ENCODE measurements at places on chromosomes 11 and 22.

GRCh38 chr11:43576803-43577521 is 103.6 kb upstream of the HSD17B12 start:
- DNase-seq, result peak; percentile 10

GRCh38 chr11:104944076-104944475 is 24.3 kb downstream of the CASP4 start:
- no peak for DNase-seq

DNA sequence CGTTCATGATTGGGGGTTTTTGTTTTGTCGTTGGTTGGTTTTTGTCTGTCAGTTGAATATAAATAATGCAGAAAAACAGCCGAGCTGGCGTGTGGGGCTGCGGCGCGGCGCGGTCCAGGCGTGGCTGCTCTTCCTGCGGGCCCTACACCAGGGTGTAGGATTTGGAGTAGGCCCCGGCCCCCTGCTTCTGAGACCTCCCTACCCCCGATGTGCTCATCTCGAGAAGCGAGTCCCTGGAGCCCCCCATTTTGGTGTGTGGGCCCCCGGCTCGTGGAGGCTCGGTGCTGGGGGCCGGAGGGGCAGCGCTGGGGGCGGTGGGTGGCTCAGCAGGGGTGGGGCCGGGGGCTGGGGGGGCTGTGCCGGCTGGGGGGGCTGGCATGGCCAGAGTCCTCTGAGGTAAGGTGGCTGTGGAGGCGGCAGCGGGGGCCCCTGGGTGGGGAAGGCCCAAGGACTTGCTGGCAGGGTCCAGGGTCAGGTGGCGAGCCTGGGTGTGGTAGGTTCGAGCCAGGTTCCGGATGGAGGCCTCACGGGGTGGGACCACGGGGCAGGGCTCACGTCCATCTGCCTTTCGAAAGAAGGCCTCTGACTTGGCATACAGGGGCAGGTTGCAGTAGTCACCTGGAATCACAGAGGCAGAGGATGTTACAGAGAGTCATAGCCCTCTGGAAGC is 100.7 kb downstream of the CEP164 start:
- no peak for DNase-seq

GRCh38 chr11:134358856-134359490 is 27.2 kb downstream of the GLB1L2 start:
- no peak for DNase-seq

DNA sequence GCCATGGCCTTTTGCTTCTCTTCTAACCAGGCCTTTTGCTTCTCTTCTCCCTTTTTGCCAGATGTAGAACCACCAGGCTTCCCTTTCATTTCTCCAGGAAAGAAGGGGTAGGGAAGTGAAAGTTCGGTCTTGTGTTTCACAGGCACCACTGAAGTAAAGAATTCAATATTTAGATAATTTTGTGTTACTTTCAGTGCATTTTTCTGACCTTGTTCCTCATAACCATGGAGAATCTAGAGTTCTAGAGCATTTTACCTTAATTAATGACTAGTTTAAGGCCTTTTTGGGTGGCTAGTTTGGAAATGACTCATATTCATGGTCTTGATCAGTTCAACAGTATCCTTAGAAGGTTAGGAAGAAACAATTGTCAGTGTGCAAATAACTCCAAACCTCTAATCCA is 22.7 kb downstream of the GRAMD1B start:
- DNase-seq, result no peak

- no peak for DNase-seq
These were observed 98.6 kb downstream of the KIAA1671 start for GRCh38 chr22:25051073-25051472.

DNA sequence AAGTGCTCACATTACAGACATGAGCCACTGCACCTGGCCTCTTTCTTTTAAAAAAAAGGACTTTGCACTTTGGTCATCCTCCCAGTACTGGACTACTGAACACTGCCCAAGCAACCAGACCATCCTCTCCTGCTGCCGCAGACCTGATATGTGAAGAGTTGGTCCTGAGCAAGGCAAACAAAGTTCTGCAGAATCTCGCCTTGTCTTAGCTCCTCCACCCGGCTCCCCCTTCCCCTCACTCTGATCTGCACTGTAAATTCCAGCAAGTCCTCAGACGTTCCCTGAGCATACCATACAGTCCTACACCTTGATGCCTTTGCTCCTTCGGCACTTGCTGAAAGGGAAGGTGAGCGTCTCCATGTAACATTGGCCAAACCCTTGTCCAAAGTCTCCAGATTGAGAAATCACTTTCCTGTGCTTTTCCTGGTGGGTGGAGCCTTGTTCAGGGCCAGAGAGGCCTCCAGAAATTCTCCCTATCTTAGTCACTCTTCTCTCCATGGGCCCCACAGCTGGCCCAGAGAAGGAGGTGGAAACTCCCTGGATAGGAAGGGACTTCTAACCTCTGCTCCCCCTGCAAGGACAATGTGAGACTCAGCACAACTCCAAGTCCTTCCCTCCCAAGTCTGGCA is 47.0 kb upstream of the TIMP3 start:
- no peak for DNase-seq

DNA sequence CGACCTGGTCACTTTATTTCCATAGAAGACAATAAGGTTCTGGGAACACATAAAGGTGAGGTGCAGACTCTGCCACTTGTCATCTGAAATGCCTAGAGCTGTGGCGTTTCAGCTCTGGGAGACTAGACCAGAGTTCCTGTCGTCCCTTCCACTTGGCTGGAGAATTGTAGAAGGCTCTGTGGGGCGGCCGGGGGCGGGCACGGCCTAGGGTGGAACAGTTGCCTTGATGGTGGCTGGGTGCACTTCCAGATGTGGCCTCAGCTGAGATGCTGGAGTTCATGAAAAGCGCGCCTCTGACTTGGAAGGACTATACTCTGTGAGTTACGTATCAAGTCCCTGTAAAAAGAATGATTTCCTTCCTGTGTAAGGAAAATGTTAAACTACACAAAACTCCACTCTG is 16.8 kb downstream of the TRMU start:
- DNase-seq, result no peak

DNA sequence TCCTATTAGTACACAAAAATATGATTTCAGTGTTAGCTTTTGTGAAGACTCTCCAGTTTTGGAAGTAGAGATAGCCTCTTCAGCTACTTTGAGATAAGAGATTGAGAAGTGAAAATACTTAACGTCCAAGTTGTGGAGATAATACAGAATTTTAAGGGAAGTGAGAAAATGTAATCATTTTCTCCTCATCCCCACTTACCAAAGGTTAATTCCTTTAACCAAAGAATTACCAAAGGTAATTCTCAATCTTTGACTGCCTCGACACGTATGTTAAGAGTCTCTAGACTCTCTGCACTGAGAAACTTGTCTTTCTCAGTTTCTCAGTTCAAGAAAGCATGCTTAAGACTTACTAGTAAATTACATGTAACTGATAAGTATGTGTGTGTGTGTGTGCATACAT is 15.3 kb downstream of the C11orf54 start:
- DNase-seq, result no peak

GRCh38 chr11:128524172-128524571 is 63.2 kb downstream of the ETS1 start:
- no peak for DNase-seq

DNA sequence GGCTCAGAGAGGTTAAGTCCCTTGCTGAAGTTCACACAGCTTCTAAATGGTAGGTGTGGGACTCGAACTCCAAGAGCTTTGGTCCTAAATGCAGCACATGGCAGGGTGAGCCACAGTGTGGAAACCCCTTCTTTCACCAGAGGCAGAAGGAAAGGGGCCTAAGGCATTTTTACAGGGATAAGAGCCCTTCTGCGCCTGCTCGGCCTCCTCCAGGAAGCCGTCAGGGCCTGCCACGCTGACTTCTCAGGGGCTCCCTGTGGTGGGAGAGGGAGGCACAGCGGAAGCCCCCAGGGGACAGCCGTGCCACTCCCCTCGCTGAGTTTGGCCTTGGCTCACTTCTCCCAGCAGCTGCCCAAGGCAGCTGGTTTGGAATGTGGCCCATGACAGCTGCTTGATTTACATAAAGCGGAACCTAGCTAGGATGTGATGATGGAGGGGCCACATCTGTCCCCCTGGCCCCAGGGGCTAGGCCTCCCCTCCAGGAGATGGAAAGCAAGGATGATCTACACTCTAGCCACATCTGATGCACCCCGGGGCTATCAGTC is 35.4 kb downstream of the CD82 start:
- no peak for DNase-seq

GRCh38 chr11:60265373-60266214 is 14.9 kb upstream of the MS4A4A start:
- DNase-seq, result no peak

DNA sequence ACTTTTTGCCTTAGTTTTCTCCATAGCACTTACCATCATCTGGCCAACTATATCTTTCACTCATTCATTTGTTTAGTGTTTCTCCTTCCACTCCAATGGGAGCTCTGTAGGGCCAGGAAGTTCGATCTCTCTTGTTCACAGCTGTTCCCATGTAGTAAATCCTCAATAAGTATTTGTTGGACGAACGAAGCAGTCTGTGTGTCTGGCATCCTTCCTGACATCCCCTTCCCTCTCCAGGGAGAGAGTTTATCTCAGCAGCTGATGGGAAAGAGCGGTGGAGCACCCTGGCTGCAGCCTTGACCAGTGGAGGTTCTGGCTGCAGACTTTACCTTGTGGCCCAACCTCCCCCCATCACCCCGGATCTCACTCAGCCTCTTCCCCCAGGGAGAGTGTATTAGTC is 141.7 kb downstream of the CHST1 start:
- no peak for DNase-seq

GRCh38 chr11:61712846-61713245 is 32.7 kb downstream of the DAGLA start:
- DNase-seq, result no peak

- DNase-seq, result peak; percentile 42
These were observed 86.6 kb downstream of the KCNQ1 start for GRCh38 chr11:2531277-2531986.

DNA sequence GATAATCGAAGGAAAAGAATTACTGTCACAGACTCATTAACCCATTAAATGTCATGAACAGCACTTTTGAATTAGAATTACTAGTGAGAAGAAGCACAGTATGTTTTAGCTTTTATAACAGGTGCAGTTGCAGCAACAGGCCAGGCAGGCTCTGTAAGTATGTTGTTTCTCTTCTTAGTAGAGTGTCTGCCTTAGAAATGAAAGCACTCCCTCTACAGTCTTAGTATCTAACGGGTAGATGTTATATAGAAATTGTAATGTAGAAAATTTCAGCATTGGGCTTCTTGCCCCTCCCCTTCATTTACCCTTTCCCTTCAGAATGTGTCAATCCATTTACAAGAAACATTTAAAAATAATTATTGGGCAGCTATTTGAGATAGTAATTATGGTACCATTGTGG is 87.4 kb downstream of the HIPK3 start:
- DNase-seq, result no peak

- no peak for DNase-seq
These were observed 59.3 kb upstream of the NUP160 start for GRCh38 chr11:47907499-47907898.

- no peak for DNase-seq
These were observed 13.5 kb upstream of the CASTOR1 start for GRCh38 chr22:30302810-30303138.

GRCh38 chr11:76791861-76792260 is 8.7 kb downstream of the TSKU start:
- DNase-seq, result no peak

DNA sequence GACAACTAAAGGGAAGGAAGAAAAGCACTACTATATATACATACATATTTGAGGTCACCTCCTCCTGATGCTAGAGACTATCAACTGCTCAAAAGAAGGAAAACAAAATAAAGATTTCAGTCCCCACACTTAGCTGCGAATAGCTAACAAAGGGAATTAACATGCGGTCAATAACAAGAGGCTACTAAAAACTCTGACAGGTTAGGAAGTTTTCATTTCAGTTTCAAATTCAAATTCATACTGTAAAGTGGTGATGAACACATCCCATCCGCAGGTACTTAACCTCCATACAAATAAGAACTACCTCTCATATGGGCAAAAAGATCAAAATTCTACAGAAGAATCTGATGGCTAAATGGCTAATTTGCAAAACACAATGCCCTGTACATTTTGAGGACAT is 2.6 kb downstream of the NAP1L4 start:
- DNase-seq, result no peak

DNA sequence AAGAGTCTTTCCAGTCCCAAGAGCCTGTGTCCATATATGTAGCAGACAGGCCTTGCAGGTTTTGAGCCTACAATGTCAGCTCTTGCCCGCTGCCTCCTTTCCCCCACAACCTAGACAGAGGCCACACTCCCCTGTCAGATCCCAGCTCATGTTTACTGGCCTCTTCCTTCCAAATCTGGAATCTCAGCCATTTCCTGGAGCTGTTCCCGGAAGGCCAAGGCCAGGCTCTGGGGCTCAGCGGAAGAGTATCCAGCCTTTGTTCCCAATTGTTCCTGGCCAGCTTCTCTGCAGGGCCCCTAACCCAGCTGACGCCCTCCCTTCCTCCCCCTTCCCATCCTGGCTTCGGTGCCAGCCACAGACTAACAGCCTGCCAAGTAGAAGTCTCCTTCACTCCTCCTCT is 1.0 kb upstream of the ROBO4 start:
- DNase-seq, result peak; percentile 29

DNA sequence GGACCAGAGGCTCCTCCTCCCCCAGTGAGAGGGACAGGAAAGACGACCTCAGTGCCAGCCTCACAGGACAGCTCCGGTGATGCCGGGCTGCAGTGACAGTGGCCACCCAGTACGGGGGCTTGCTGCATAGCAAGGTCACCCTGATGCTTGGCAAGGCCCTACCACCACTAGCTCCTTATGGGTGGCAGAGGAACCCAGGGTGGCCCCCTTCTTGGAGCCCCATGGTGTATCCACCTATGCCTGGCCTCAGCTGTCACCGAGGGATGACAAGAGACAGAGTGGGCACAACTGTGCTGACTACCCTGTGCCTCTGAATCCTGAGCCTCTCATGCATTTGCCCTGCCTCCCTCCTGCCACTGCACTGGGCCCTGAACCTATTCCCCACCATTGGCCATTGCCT is 809.2 kb downstream of the TBC1D22A start:
- DNase-seq, result no peak

GRCh38 chr11:32358729-32359128 is 76.6 kb downstream of the WT1 start:
- no peak for DNase-seq

DNA sequence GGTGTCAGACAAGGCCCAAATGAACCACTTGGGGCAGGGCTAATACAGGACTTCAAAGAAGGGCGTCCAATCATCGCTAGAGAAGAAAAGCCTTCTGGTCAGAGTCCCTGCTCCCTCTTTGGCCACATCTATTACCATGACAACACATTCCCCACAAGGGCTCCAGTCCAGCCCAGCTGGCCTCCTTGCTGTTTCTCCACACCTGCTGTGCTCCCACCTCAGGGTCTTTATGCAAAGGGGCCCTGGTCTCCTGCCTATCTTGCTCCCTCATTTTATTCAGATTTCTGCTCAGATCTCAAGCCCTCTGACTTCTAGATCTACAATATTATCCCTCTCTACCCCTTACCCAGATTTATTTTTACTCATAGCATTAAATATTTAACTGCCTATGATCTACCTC is 58.0 kb upstream of the KIRREL3 start:
- DNase-seq, result no peak

DNA sequence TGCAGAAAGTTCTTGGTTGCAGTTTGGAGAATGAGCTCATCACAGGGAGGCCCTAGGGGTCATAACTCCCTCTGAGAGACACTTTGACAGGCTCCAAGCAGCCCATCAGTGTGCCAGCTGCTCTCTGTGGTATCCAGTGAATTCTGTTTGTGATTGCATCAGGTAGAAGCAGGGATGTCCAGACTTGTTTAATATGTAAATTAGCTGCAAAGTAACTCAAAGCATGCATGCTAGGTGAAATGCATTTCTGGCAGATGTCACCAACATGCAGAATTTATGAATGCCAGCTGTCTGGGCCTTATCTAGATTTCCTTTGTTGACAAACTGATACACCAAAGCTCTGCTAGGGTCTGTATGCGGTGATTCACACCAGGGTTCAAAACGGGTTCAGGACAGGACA is 123.6 kb upstream of the MTNR1B start:
- no peak for DNase-seq

- DNase-seq, result no peak
These were observed 81.8 kb downstream of the SFI1 start for GRCh38 chr22:31578171-31578570.
